ENCODE measurements at places on chromosomes 11 and 22.

- no peak for DNase-seq
Observed at GRCh38 chr11:85749287-85749834, 61.6 kb downstream of the SYTL2 start.

GRCh38 chr11:44600839-44601383 lies 35.4 kb downstream of the CD82 start:
- DNase-seq = no peak

GRCh38 chr11:134398079-134398444 lies 14.0 kb downstream of the B3GAT1 start:
- no peak for DNase-seq

DNA sequence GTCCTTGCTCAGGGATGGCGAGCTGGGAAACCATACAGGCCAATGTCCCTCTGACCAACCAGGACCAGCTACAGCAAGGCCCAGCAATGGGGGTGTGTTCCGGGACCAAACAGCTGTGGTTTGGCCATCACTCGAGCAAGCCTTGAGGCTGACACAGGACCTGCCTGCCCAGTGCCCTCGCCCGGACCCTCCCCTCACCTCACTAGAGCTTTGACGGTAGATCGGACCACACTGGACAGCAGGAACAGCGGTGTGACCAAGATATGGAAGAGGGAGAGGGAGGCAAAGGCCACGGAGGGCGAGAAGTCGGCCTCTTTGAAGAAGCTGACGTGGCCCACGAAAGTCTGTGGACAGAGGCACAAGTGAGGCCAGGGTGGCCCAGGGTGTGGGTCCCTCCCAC lies 42.2 kb upstream of the KCNJ11 start:
- no peak for DNase-seq

DNA sequence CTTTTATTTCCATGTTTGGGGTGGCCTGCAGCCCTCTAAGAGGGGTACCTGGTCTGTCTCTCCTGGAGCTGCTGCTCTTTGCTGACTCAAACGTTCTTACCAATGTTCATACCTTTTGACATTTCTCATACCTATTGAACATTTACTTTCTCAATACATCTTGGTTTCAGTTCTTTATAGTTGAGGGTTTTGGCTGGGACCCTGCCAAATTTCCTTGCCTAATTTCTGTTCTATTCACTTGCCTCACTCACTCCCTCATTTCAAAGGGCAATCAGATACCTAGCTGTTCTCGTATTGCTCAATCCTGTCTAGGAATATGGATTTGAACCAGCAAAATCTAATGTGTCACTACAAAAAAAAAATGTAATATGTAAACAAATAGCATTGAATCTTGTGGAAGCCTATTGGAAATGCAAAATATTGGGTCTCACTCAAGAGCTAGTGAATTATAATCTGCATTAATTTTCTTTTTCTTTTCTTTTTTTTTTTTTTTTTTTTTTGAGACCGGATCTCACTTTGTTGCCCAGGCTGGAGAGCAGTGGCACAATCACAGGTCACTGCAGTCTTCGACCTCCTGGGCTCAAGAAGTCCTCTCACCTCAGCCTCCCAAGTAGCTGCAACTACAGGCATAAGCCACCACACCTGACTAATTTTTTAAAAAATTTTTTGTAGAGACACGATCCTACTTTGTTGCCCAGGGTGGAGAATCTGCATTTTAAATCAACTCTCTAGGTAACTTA lies 7.5 kb downstream of the OR6M1 start:
- no peak for DNase-seq

DNA sequence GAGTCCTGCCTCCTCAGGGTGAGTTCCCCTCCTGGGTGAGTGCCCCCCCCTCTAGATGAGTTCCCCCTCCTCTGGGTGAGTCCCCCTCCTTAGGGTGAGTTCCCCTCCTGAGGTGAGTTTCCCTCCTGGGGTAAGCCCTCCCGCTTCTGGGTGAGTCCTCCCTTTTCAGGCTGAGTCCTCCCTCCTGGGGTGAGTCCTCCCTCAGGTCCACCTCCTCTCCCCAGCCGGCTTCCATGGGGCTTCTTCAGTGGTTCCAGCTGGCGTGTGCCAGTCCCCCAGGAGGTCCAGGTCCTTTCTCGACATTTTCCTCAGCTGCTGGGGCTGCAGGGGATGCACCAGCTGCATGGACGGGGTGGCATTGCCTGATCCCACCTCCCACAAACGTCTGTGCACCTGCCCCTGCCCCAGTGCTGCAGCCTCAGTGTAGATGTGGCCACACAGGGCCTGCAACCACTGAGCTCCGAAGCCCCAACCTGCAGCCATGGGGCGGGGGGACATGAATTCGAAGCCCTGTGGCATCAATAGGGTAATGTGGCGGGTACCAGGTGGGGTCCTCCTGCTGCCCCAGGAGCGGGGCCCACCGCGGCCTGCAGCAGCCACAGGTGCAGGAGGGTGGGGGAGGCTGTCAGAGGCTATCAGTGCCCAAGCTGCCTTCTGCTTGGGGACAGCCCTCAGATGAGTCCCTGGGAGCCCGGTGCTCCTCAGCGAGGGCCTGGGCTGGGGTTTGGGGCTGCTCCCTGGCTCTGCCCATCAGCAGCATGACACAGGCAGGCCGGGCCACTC lies 101.3 kb upstream of the FGF3 start:
- DNase-seq = no peak

DNA sequence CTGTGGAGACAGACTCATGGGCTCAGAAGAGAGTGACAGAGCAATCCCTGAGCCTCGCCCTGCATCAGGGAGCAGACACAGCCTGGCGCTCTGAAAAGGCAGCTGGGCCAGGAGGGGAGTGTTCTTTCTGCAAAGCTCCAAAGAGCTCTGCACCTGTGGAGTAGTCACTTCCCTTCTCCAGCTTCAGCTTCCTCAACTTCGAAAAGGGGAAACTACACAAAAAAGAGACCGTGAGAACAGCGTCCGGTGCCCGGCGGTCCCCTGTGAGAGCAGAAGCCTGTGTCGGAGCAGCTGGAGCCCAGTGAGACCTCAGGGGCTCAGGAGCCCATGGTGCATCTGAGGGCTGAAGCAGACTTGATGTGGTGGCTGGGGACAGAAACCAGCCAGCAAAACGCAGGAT lies 35.1 kb downstream of the TP53I11 start:
- no peak for DNase-seq

DNA sequence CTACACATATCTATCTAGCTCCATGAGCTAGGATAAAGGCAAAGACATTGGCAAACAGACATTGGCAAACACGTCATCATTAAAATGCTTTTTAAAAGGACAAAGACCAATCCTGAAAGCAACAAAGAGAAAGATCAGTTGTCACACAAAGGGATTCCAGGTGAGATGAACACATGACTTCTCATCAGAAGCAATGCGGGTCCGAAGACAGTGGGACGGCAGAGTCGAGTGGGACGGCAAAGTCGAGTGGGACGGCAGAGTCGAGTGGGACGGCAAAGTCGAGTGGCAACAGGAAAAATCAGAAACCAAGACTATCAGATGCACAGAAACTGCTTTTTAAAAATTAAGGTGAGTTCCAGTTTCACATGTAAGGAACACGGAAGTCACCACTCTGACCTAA lies 609.5 kb downstream of the BRD1 start:
- DNase-seq = no peak

DNA sequence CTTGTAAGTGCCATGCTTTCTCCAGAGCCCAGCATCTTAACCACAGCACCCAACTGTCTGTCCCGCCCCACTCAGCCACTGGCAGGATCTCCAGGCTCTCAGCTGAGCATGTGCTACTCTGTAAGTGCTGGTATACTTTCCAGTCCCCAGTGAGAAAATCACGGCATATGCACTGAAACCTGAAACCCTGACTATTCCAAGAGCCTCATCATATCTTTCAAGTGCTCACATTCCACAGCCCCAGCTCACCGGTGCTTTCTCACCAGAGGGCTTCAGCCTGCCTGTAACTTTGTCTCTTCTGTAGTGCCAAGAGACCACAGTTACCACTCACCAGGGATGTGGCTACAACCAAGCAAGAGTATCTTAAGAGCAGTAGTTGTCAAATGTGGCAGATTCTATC lies 24.4 kb upstream of the PAMR1 start:
- no peak for DNase-seq

GRCh38 chr22:45738206-45738605 lies 66.6 kb downstream of the ATXN10 start:
- DNase-seq = no peak

DNA sequence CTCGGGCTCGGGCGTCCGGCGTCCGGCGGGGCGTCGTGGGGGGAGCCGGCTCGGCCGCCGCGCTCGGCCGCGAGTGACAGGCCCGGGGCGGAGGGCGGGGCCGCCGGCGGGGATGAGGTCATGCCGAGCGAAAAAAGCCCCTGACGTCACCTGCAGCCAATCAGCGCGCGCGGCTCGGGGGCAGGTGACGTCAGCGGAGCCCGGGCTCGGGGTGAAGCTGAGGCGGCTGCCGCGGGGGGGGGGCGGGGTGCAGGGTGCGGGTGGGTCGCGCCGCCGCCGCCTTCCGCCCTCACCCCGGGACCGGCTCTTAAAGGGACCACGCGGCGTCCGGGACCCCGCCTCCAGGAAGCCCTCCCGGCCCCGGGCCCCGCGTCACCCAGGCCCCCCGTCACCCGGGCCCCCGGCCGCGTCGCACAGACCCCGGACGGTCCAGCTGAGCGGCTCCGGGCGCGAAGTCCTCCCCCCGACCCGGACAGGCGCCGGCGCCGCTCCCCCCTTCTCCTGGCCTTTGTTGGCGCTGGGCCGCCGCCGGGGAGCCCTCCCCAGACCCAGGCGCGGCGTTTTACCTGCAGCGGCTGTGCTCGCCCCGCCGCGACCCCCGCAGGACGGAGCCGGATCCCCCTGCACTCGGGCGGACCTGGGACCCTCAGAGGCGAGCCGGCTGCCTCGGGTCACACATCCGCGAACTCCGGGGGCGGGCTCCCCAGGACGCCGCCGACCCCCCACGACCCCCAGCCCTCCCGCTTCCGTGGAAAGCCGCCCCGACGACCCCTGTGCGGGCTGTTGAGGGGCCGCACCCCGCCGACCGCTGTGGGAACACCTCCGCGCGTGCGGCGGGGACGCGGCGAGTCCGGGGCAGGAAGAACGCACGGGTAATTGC lies at the start of gene DUSP8:
TSS of gene DUSP8 (minus strand) at position 75 of the 880 bp plus-strand sequence. CDS start 6,445 bp downstream, outside the sequence.
- DNase-seq = peak; percentile 93

GRCh38 chr22:36136988-36137387 lies 23.6 kb downstream of the APOL3 start:
- no peak for DNase-seq

DNA sequence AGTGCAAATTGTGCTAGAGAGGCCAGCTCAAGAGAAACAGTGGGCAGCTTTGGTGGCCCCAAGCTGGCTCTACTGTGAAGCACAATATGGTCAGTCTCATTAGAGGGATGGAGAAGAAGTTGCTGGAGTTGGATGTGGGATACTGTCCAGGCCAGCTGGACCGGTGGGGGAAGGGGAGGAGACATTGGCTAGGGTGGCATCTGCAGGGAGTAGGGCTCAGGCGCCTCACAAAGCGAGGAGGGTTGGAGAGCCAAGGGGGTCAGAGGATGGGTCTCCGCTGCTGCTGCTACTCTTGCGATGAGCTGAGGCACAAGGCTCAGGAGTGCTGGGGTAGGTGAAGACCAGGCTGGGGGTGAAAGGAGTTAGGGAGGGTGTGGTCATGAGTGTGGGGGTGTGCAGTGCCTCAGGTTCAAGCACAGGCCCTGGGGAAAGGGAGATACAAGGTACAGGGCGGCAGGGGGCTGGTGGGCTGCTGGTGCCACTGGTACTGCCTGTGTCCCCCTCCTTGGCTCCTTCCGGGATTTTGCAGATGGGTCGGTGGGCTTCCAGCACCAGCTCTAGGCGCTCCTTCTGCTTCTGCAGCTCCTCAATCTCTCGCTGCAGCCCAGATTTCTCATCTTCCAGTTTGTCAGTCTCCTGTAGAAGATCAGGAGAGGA lies 2.3 kb downstream of the CCDC85B start:
- no peak for DNase-seq

GRCh38 chr11:69066122-69067112 lies 17.7 kb downstream of the TPCN2 start:
- no peak for DNase-seq

DNA sequence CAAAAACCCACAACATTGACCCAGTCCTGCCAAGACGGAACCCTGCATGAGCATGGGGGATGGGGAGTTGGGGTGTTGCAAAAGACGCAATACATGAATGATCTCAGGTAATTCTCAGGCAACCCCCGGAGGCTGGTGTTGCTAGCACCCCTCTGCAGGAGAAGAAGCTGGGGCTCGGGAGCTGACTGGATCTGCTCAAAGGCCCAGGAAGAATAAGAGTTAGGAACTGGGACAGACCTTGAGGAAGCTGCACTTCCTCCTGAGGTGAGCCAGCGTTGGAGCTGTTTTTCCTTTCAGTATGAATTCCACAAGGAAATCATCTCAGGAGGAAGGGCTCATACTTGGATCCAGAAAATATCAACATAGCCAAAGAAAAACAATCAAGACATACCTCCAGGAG lies at the start of gene KRTAP5-9:
TSS of gene KRTAP5-9 (plus strand) at position 301 of the 400 bp plus-strand sequence. CDS start 238 bp downstream, outside the sequence.
- no peak for DNase-seq

DNA sequence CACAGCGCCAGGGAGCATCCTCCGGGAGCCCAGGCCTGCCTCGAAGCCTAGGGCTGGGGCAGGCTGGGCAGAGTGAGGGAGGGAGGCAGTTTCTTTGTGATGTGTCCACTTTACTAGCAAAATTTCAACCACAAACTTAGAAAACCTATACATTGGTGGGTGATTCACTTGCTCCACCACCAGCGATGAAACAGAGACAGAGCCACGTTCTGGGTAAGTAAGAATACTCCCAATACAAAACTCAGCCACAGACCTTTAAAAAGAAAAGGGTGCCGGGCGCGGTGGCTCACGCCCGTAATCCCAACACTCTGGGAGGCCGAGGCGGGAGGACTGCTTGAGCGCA lies 22.3 kb downstream of the CDKN1C start:
- no peak for DNase-seq
